ENCODE measurements at places on chromosomes 4 and X.

DNA sequence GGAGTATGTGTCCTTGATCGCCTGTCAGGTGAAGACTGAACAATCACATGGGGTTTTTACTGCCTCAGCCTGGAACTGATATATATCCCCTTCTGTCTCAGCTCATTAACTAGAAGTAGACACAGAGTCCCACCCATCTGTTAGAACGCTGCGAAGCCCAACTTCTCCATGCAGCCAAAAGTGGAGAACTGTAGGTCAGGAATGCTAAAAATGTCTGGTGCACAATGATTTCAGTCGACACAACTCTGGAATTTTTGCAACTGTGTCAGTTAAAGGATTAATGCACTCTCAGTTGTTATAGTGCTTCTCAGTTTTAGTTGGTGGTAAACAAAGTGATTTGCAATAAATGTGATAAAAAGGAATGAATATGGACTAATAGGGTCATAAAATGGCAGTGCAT is 287.2 kb downstream of the INPP4B start:
- no peak for DNase-seq

DNA sequence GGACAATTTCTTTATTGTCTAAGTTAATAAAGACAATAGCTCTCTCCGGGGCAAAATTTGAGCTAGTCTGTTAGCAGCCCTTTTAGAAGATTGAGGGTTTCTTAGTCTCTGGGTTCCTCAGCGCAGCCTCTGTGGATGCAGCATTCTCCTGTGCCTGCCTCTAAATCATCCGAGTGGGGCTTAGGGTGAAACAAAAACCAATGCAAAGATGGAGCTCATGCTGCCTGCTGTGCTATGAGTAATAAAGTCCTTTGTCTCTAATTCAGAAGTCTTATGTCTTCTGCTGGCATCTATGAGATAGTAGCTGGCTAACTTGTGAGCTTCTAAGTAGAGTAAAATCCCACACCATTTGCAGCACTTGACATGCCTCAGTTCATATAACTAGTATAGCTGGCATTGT is 67.9 kb downstream of the ANKRD50 start:
- DNase-seq: no peak

DNA sequence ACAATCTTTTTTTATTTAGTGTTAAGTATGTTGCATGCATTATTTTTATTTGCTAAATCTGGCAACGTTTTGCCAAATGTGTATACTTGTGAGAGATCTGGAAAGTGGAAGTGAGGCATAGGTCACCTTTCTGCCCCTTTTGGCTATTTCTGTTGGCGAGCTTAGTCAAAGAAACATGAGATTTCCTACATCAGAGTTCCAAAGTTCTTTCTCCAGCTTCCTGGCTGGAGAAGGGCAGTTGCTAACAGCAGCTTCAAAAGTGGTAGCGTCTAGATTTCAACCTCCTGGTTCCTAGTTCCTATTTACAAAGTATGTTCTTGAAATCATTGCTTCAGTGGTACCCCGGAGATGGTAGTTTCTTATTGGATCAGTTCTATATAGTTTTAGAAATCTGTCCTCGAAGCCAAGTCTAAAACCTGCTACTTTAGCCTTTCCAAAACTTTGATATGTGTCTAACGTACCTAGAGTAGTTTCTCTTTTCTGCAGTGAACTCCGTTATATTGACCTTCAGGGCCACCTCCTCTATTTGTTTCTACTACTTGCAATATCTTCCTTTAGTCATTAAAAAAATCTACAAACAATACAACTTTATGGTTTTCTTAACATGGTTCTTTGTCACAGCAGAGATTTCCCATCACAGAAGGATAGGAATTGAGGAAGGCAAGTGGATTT is 455.8 kb upstream of the FTHL17 start:
- DNase-seq: no peak

- DNase-seq: no peak
Observed at GRCh38 chr4:21991562-21991961, 43.0 kb upstream of the KCNIP4 start.

DNA sequence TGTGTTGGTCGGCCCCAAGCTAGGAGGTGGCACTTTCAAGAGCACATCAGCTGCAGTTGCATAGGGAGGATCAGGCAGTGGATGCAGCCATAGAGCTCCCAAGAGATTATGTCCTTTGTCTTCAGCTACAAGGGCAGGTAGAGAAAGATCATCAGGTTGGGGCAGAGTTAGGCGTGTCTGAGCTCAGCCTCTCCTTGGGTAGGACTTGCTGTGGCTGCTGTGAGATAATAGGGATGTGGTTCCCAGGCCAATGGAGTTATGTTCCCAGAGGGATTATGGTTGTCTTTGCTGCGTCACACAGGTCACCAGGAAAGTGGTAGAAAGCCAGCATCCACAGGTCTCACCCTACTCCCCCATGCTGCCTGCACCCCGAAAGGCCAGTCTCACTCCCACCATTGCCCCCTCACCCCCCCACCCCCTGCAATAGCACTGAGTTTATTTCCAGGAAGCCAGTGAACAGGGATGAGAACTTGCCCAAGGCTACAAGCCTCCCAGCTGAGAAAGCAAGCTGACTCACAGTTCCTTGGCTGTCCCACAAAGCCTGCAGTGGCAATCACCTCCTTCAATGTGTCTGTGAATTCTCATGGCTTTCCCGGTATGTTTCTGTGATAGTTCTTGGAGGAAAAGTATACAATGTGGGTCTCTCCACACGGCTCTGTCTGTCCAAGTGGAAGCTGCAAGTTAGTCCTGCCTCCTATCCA is 148.4 kb downstream of the STPG2 start:
- DNase-seq: no peak

DNA sequence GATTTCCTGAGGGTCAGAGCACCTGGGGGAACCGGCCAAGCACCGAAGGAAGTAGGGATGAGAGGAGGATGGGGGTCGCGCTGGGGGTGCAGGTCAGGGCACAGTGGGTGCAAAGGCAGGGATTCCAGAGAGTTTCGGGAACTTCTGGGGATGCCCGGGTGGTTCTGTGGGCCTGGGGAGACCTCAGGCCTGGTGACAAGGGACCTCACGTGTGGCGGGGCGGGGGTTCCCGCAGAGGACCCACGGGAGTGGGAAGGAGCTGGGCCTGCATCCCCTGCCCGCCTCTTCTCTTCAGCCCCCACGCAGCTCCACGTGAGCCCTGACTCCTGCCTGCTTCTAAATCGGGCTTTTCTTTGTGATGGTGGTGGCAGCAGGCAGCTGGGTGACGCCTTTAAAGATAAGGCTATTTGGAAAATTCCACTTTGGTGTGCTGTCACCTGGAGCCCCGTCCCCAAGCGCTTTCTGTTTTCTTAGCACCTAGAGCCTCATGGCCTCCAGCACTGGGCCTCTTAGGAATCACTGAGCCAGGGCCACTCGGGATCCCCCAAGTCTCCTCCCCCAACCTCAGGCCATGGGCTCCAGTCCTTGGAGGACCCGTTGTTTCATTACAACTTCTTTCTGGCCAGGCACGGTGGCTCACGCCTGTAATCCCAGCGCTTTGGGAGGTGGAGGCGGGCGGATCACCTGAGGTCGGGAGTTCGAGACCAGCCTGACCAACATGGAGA is 7.1 kb upstream of the TBC1D14 start:
- DNase-seq: no peak

DNA sequence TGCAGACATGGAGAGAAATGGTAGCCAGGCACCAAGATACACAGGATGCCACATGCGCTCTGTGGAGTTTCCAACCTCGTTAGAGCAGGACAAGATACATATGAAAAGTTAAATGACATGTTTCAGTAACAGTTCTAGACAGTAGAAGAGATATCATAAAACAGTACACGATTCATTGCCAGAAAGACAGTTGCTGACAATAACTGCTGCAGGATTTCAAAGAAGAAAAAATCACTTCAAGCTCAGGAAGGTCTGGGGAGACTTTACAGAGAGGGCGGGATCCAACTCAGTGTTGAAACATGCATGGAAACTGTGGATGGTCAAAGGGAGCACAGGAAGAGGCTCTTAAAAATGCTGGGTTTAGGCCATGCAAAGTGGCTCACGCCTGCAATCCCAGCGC is 31.0 kb downstream of the DCTD start:
- DNase-seq: no peak

Measured in stimulated activated CD4-positive, alpha-beta T cell treated with anti-CD3 and anti-CD28 coated beads, TNF-alpha, amount 100 ng/mL, for 1 hour (primary cell).